ENCODE measurements at places on chromosomes 3 and 15.

GRCh38 chr3:156704370-156705036, 30.1 kb downstream of the TIPARP start:
- no peak for DNase-seq

GRCh38 chr15:27175472-27176153, 204.6 kb downstream of the GABRG3 start:
- DNase-seq, result no peak

DNA sequence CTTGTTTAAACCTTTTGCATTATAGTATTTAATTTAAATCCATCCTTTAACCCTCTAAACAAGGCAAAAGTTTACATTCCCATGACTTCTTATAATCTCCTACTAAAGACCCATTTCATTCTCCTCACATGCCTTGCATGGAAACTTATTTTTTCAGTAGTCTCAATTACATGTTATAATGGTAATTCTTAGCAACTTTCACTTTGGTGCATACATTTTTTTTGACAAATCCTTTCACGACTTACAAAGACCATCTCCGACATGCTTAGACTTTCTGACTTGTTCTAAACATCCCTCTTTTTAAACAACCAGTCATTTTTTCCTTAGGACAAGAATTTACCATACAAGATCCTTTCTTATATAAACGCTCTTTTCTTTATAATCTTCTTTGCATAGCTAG, 615.4 kb upstream of the GBE1 start:
- DNase-seq, result no peak

GRCh38 chr3:16482194-16482769, 31.2 kb downstream of the RFTN1 start:
- no peak for DNase-seq

DNA sequence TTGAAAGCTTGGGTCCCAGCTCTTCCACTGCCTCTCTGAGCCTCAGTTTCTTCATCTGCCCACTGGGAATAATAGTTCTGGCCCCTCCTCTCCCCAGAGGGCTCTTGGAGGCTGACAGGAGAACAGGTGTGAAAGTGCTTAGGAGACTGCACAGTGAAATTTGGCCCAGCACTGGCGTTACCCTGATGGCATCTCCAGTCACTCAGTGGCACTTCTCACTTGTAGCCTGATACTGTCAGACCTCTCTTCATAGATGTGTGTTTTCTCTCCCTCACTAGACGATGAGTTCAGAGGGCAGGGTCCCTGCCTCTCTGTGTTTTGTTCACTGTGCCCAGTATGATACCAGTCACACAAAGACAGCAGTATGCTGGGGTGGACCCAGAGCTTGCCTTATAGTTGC, 22.2 kb upstream of the IGDCC3 start:
- no peak for DNase-seq

DNA sequence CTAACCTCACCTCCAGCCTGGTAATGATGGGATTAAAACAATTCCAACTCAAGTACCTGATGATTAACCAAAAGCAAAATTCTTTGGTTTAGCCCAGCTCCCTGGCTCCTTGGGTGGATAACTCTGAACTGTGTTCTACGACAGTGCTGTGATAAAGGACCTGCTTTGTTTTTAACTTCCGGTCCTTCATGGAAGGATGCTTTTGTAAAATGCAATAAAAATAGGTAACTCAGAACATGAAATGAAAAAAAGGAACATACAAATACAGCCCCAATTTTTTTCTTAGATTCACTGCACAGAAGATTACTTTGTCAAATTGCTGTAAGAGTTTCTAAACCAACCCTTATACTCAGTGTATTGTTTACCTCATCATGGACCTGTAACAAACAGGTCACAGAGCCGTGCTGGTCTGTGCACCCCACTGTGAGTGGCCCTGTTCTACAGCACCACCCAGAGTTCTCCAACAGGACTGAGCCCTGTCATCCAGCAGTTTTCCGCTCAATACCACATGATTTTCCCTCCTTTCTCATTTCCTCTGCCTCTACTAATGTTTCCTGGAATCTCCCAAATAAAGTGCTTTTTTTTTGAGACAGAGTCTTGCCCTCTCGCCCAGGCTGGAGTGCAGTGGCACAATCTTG, 4.9 kb upstream of the PCYT1A start:
- no peak for DNase-seq

- DNase-seq, result no peak
Measured at GRCh38 chr3:124530916-124531315, 199.3 kb upstream of the UMPS start.

DNA sequence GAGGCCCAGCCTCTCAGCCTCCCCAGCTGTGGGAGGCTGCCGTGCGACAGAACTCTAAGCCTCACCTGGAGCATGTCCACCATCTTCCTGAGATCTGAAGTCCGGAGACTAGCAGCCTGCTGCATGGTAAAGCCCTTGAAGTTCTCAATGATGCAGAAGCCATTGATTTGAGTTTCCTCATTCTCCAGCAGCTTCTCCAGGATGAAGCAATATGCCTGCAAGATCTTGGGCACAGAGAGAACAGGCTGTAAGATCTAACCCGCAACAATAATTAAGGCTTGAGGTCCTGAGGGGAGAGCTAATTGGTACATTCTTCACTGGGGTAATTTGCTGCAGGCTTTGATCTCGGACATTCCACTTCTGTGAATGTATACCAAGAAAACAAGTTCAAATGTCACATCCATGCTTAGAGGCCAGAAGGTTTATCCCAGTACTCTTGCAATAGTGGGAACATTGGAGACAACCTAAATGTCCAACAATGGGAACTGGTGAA, 9.7 kb downstream of the RLBP1 start:
- DNase-seq, result no peak

DNA sequence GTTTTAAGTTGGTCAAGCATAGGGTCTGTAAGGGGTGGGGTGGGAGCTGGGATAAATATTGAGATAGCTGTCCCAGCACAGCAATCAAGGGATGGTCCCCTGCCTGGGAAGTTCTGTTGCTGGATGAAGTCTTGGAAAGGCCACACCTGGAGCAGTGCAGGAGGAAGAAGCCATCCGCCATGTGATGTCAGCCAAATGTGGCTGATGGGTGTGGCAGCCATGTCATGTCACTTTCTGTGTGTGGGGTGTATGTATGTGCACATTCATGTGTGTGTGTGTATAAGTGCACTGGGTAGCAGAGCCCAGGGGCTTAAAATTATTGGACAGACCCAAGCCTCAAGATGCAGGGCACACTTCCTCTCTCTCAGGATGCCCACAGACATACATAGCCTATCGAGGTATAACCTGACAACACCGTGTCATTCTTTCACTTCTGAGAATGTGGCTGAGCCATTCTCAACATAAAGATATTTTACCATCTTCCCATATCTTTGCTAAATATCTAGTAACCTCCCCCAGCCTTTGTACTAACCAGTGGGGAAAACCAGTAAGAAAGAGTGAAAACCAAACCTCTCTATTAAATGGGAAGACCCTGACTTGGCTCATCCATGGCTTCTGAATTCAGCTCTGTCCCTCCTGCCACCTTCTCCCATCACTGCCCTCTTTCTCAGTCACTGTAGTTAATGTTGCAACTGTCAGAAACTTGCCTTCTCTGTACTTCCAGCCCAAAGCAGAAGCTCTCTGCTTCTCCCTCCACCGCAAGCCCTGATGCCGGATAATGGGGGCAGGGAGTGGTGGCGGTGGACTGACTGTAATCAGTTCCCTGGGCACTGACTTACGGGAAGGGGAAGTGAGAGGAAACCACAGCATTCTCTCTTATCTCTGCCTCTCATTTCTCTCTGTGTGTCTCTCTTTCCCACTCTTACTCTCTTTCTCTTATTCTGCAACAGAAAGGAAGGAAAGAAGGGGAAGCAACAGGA, 11.2 kb downstream of the TNFSF10 start:
- no peak for DNase-seq
